ENCODE measurements at places on chromosomes 13 and 19.

DNA sequence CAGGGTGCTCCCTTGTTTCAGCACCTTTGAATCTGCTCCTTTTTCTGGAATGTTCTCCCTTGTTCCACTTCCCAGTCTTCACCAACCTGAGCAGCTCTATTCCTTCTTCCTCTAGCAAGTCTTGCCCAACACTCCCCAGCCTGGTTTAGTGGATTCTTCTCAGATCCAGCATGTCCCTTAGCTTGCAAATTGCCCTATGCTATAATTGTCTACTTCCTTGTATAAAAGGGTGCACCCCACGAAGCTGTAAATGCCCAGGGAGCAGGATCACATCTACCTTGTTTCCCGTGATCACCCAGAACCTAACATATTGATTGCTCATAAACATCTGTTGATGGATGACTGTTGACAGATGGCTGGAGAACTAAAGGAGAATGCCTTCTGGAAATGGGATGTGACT is 93.2 kb upstream of the C1QTNF9B start:
- no peak for DNase-seq

DNA sequence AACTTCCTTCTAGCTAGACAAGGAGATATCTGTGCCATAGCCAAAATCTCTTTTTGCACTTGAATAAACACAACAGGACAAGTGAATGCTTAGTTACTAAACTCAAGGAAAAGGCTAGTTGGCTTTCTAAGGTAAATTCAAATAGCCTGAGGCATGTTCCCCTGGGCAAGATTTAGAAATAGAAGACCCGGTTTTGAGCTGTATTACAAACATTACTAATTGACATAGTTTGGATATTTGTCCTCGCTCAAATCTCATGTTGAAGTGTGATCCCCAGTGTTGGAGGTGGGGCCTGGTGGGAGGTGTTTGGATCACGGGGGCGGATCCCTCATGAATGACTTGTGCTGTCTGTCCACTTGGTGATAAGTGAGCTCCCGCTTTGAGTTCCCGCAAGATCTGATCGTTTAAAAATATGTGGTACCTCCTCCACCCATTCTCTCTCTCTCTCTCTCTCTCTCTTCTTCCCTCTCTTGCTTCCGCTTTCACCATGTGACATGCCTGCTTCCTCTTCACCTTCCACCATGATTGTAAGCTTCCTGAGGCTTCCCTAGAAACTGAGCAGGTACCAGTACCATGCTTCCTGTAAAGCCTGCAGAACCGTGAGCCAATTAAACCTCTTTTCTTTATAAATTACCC is 3.9 kb upstream of the KBTBD6 start:
- DNase-seq: peak; percentile 64

GRCh38 chr13:29587645-29588044 is 7.8 kb downstream of the SLC7A1 start:
- DNase-seq: no peak

GRCh38 chr19:10112895-10113591 is 1.6 kb downstream of the P2RY11 start:
- peak; percentile 56 for DNase-seq

- DNase-seq: no peak
Observed at GRCh38 chr13:100988921-100989320, 314.3 kb upstream of the TMTC4 start.

DNA sequence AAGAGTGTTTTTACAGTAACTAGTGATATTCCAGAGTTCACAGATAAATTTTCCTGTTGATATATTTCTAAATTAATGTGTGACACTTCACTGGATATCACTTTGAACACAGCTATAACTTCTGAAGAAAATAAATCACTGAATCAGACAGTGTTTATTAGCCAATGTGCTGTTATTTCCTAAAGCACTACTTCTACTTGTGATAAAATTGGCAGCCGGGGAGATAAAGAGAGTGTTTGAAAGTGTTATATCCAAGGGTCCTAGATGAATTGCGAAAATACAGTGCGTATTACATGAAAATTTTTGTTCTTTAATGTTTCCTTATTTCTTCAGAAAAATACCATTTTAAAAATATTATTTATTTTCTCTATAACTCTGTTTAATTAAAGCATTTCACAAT is 417.5 kb upstream of the ARGLU1 start:
- DNase-seq: no peak

GRCh38 chr13:27953676-27954405 is 15.3 kb downstream of the CDX2 start:
- DNase-seq: peak; percentile 71

DNA sequence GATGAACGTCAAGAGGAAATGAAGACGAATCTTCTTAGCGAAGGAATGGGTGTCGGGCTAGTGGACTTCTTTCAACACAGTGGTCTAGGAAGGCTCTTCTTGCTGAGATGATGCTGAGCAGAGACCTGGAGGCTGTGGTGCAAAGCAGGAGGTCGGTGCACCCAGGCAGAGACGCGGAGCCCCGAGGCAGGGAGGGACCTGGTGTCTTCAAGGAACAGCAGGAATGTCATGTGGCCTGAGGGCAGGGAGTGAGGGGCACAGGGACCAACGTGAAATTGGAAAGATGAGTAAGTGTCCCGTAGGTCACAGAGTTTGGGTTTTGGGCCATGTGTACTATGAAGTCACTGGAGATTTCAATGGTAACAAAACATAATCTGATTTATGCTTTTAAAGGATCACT is 11.4 kb upstream of the CDC42EP5 start:
- no peak for DNase-seq

DNA sequence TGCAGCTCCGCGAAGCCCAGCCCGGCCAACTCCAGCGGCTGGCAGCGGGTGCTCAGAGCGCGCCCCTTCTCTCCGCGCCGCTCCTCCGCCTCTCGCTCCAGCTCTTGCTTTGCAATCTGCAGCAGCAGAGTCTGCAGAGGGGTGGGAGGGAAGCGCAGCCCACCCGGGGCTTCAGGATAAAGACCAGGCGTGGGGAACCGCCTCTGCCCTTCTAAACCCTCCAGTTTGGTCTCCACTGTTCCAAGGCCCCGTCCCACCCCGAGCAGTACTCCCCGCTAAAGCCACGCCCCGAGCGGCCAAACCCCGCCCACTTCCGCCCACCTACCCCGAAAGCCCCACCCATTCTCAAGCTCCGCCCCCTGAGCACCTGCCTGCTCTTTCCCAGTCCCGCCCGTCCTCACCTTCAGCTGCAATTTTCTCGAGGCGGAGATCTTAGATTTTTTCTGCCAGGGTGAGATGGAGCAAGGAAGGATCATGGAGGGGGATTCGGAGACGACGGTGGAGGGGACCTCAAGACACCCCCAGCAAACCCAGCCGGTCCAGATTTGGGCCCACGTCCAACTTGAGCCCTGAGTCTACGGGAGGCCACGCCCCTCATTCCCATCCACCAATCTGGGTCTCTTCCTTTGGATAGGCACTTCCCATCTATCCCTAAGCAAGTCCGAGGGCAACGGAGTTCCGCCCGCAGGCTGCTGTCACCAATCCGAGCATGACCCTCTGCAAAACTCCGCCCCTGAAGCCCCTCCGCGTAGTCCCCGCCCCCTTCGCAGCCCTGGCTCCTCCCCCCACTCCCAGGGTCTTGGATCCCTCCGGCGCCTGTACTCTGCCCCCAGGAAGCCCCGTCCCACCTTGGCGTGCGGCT is 1.1 kb downstream of the TNNI3 start:
- peak; percentile 45 for DNase-seq

DNA sequence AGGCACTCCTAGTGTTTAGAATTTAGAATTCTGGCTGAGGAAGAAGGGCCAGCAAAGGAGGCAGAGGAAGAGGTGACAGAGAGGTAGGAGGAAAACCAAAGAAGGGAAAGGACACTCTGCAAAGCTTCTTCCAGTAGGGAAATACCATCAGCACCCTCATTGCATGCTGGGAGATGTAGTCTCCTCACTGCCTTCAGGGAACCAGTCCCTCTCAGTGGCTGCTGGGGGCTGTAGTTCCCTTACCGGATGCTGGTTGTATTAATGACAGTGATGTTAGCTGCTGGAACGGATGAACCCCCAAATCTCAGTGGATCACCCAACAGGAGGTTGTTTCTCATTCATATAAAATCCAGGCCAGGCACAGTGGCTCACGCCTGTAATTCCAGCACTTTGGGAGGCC is 10.1 kb downstream of the GRIN2D start:
- DNase-seq: no peak

DNA sequence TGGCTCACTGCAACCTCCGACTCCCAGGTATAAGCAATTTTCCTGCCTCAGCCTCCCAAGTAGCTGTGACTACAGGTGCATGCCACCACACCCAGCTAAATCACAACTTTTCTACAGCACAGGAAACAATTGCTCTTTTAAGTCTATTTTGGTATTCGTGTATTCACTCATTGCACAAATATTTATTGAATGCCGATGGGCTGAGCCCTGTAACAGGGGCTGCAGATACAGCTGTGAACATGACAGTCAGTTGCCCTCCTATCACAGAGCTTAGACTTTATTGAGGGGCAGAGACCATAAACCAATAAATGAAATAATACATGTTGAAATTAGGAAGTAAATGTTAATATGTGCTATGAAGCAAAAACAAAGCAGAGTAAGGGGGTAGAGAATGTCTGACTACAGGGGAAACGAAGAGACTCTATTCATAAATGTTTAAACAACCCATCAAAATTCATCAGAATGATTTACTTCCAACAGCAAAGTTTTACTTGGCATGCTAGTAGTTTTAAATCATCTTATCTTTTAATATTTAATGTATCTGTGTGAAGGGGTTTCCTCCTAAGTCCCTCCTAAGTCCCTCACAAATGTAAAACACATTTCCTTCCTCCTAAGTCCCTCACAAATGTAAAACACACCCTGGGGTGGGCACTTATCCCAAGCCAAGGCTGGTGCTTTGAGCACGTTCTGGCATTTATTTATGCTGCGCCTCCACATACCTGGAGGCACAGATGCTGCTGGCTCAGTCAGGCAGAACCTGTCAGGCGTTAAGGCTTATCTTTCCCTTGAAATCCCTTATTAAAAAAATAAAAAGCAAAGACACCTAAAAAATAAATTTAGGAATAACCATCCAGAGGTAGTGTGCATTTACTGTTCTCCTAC is 140.8 kb downstream of the MIPEP start:
- no peak for DNase-seq

DNA sequence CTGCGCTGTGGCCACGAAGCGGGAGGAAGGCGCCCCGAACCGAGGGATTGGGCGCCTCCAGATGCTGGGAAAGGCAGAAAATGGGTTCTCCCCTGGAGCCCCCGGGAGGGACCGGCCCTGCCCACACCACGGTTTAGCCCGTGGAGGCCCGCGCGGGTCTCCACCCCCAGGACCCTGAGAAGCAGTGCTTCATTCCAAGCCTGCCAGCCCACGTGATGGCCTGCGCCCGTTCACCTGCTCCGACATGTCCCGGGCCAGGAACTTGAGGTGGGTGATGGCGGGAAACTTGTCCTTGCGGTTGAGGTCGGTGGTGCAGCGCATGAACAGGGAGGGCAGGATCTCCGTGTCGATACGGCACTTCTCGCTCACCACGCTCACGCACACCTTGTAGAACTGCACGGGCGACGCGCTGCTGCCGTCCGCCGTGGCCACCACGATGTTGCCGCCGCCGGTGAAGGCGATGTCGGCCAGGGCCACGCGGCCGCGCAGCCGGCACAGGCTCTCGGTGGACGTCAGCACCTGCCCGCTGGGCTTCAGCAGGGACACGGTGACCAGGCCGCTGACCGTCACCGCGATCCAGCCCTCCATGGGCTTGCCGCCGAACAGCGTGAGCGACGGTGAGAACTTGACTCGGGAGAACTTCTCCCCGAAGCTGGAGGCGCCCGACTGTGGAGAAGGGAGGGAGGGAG is 7.3 kb downstream of the MED16 start:
- no peak for DNase-seq

- DNase-seq: no peak
Observed at GRCh38 chr19:14519860-14520407, 1.7 kb upstream of the DNAJB1 start.

DNA sequence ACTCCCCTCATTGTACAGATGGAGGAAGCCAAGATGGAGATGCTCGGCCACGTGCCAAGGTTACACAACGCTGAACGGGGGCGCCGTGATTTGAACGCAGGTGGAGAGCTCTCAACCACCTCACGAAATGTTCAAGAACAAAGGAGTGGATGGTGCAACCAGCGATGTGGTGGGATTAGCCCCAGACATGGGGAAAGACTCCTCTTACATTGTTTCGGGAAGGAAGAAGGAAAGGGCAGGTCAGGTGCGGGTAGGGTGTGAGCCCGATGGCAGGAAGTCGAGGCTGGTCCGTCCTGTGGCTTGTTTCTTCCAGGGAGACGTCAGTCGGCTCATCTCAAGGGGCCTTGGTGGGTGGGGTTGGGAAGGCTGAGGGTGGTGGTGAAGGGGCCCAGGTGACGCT is 7.1 kb upstream of the KLK14 start:
- DNase-seq: no peak

DNA sequence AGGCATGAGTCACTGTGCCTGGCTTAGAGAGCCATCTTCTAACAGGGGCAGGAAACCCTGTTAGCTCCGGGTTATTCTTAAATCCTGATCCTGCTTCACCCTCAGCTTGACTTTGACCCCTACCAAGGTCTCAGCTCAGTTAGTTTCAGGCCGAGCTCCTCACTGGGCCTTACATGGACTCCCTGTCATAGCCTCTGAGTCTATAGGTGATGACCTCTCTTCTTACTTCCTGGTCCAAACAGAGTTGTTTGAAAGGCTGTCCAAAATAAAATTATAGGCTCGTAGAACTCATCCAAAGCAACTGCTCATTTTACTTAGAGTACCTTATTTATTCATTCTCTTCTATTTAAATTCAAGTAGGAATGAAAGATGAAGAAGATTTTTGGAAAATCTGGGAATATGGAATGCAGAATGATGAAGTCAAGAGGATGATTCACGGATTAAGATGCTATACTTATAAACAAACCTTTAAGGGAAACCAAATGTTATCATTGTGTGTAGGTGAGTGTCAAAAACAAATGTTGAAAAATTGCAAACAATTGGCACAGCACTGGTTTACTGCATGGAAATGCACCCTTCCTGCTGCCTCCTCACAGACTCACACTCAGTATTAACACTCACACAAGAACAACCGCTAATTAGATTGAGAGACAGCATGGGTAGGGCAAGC is 174.1 kb downstream of the RGCC start:
- DNase-seq: no peak

- no peak for DNase-seq
Observed at GRCh38 chr19:51784922-51785690, 9.9 kb upstream of the FPR3 start.

DNA sequence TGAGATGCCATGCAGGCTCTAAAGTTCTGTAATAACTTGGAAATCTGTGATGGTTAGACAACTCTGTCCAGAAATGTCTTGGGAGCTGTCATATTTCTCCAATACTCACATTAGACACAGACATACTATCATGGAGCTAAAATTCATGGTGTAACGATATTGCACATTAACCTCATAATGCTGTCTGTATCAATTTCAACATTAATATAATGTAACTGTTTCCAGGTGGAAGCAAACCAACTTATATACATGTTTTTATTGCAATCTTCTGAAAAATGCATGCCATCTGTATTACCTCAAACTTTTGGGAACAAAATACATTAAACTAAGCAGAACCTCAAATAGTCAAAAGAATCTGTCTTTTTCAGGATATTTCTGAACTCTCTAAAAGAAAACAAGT is 14.7 kb upstream of the SPART start:
- DNase-seq: no peak

DNA sequence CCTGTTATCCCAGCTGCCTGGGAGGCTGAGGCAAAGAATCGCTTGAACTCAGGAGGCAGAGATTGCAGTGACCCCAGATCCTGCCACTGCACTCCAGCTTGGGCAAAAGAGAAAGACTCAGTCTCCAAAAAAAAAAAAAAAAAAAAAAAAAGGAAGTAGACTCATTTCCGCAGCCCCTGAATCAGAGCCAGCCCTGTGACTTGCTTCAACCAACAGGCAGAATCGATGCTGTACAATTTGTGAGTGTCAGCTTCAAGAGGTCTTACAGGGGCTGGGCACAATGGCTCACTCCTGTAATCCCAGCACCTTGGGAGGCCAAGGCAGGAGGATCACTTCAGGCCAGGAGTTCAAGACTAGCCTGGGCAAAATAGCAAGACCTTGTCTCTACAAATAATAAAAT is 12.8 kb downstream of the ANKRD27 start:
- no peak for DNase-seq
